ENCODE measurements at places on chromosomes 6 and 20.

DNA sequence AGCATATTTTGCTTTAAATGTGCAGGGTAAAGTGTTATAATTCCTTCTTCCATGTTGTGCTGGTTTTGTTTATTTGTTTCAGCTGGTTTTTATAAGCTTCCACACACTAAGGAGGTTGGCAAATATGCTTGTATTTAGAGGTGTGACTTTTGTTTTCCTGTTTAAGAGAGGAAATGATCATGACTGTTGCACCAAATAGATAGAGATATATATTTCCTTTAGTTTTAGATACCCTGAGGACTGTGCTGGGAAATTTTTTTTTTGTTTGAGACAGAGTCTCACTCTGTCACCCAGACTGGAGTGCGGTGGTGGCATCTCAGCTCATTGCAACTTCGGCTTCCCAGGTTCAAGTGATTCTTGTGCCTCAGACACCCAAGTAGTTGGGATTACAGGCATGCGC lies 5.8 kb downstream of the TBPL1 start:
- no peak for DNase-seq

DNA sequence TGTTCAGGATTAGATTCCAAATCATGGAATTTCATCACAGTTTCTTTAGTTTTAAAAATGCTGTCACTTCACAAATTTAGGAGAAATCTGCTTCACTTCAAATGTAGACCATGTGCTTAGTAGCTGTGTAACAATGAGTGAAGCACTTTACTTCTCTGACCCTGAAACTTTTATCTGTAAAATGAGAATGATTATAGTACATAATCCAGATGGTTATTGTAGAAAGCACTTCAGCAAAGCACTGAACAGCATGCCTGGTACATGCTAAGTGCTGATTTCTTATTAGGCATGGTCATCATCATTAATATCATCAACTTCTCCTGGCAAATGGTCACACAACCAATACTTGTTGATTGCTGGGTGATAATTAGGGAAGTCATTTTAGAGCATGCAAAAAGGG lies 705.0 kb downstream of the EPHA7 start:
- DNase-seq, result no peak

GRCh38 chr6:63683071-63683603 lies 47.5 kb downstream of the PHF3 start:
- DNase-seq, result no peak

DNA sequence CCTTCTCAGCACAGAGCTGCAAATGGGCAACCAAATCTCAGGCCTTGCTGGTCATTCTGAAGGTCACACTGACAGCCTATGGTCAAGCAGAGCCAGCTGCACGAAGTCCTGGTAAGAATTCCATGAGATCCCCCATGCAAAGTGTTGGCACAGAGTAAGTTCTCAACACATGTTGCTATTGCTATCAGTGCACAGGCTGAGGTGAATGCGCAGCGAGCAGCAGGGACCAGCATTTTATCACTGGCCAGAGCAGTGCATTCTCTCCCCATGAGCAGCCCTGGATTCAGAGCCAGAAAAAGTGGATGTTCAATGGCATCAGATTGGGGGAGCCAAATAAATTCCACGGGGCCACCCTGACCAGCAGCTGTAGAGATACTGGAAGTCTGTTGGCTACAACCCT lies 44.1 kb upstream of the TOP1 start:
- DNase-seq, result no peak

GRCh38 chr20:325889-326644 lies 715 bp downstream of the SOX12 start:
- peak; percentile 63 for DNase-seq

DNA sequence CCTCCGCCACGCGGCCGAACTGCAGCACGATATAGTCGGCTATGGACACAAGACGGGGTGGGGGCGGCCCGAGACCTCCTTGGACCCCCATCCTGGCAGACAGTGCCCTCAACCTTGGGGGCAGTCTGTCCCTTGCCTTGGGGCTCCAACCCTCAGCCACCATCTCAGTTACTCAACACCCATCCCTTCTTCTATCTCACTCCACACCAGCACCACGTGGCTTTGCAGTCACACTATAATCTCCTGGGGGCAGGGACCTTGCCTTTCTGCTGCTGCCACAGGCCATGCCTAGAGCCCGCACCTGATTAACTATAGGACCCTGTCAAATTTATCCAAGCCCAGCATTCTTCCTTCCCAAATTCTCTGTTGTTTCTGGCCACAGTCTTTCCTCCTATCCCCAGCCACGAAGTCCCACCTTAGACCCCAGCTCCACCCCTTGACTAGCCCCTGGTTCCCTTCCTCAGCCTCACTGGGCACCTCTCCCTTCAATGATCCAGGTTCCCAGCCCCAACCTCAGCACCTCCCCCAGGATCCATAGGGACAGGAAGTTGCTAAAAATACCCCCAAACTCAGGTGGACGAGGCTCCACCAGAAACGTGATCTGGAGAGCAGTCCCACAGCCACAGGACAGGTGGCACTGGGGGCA lies 1.7 kb upstream of the TEAD3 start:
- no peak for DNase-seq

DNA sequence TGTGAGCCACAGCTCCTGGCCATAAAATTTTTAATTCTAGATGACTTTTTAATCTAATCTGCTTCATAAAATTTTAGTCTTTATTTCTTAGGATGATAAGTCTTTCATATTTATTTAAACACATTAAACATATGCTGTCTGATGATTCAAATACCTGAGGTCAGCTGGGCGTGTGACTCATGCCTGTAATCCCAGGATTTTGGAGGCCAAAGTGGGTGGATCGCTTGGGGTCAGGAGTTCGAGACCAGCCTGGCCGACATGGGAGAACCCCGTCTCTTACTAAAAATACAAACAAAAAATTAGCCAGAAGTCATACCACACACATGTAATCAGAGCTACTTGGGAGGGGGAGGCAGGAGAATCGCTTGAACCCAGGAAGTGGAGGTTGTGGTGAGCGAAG lies 53.1 kb downstream of the RBM24 start:
- DNase-seq, result peak; percentile 23

DNA sequence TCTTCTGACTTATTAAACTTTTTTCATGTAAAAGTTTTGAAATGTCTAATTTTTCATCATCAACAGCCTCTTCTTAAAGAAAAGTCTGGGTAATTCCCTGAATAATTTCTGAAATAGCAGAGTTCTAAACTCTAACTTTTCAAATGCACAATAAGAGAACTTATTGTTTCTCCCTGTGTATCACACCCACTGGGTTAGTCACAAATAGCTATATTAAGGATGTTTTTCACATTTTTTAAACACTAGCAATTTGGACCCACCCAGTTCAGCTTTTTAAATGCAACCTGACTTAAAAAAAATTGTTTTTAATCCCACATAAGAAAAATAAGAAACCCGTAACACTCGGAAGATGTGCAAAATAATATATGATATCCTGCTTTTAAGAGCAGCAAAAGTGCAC lies 61.4 kb upstream of the UTRN start:
- no peak for DNase-seq

DNA sequence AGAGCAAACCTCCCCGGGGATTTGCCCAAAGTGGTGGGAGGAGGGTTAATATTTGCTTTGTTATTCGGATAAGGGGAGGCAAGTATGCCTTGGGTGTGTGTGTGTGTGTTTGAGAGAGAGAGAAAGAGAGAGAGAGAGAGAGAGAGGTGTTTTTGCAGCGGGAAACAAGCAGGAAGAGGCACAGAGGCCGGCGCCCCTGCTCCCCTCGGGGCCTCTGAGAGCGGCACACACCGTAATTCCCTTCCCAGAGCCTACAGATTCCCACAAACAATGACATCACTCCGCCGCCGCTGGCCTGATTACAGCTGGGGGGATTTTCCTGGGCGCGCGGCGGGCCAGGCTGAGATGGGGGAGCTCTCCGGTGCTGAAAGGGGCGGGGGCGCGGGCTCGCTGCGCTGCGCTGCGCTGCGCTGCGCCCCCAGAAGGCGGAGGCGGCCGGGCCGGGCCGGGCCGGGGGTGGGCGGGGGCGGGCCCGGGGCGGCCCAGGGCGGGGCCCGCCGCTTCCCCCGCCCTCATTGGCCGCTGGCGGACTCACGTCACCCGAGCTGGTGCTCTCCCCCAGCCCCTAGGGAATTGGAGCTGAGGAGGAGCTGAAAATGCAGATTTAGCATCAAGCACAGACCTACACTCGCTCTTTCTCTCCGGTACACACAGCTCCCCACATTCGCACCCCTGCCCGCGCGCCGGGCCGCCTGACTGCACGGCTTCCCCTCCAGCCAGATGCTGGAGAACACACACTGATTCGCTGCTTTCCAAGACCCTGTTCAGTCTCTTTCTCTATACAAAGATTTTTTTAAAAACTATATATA lies at the start of gene PCSK2:
TSS of gene PCSK2 (plus strand) at position 631 of the 809 bp plus-strand sequence. CDS start 266 bp downstream, outside the sequence.
- no peak for DNase-seq

DNA sequence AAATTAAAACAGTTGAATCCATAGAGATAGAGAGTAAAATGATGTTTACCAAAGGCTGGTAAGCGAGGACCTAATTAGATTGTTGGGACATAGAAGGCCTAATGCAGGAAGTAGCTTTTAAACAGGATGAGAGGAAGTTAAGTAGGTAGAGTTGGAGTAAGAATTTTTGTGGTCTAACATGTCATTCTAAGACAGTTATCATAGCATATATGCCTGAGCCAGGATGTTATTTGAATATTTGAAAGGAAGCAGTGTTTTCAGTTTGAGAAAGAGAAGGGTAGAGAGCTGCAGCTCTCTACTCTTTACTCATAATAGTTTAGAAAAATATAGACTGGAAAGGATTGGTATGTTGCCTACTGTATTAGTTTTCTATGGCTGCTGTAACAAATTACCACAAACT lies 121.6 kb downstream of the MEI4 start:
- no peak for DNase-seq

DNA sequence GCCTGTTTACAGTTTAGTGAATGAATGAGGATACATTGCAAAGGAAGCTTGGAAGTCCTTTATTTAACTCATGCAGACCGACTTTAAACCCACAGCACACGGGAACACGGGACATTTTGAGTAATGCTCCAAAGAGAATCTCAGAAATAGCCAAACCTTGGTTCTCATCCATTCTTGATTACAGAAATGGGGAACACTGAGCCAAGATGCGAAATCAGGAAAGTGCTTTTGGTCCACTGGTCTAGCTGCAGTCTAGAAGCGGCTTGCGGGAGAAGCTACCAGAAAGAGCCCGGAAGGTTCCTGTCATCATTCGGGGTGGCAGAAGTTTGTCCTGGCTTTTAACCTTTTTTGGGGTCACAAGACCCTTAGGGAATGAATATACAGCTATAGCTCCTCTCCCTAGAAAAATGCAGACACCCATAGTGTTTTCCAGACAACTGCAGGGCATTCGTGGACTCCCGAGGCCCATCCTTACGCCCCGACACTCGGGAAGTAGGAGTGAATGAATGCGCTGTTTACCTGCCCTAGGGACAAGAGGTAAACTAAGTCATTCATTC lies 475 bp upstream of the TMEM181 start:
- DNase-seq, result no peak

DNA sequence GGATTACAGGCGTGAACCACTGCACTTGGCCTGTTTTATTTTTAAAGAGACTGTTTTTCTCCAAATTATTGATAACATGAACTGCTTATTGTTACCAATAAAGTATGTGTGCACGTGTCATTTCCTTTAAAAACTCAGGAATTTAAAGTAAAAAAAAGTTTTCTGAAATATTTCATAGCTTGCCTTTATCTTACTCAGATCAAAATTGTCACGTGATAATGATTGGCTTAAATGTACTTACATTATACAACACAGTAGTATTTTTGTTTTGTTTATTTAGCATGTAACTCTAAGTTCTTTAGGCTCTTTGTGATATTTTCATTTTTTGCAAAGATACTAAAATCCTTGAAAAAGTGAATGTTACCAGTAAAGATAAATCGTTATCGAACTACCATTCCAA lies 174.1 kb downstream of the ZFAND3 start:
- no peak for DNase-seq

DNA sequence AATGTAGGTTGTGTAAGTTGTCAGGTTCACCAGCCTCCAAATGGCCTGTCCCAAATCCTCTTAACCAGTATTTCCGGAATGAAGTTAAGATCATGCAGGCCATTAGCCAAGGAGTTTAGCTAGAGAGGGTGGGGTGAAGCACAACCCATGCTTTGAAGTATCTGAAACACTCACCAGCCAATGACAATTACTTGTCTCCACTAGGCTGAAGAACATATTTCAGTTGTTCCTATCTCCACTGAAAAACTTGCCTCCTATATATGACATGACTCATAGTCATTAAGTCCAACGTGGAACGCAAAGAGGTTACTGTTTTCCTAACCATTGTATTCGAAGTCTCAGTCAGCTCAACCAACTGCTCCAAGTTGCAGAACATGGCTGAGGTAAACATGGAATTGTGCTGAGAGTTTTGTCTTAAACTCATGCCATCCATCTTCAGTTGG lies 37.4 kb upstream of the TNFAIP3 start:
- no peak for DNase-seq

DNA sequence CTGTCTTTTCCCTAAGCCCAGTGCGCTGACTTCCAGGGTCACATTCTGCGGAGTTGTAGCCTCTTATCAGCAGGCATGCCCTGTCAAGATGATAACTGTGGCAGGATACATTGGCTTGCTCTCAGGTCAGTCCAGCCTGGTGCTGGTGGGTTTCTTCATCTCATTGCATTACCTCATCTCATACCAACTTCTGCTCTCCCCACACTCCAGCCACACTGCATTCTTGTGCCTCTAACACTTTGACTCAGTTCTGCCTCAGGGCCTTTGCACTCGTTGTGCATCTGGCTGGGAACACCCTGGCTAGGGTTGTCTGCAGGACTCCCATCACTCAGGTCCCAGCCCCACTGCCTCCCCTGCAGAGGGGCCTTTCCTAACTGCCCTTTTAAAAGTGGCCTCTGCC lies 110.3 kb upstream of the BACH2 start:
- no peak for DNase-seq

GRCh38 chr6:25315194-25316177 lies 36.3 kb downstream of the CARMIL1 start:
- DNase-seq, result no peak

DNA sequence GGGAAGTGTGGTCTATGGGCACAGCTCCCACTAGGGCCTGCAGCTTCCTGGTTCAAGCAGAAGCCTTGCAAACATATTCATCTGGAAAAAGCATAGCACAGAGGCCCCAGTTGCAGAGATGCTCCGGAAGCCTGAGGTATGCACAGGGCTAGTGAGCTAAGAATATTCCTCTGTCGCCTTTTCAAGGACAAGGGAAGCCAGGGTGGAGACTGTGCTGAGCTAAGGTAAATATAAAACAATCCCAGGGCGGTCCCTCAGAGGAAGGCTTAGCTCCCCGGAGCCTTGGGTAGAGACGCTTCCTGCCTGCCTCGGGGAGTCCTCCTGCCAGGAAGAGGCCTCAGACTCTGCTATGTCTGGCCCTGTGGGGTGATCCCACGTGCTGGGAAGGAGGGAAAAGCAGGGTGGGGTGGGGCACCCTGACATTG lies 134.8 kb upstream of the FOXA2 start:
- no peak for DNase-seq

- peak; percentile 67 for DNase-seq
Measured at GRCh38 chr6:1296542-1296941, 15.4 kb upstream of the FOXQ1 start.

DNA sequence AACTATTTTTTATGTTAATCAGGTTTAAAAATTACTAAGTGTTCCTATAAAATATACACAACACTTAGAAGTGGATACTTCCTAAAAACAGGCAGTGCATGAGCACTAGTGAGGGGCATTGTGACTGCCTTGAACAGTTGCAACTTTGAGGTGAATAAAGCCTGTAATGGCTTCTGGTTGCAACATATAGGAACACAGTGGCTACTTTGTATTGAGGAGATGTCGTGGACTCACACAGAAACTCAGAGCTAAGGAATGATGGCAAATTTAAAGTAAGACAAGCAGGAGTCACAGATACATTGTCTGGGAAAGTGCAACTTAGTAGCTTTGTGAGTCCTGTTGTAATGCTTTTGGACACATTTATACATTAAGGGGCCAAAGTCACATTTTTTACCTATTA lies 861 bp upstream of the HLA-A start:
- DNase-seq, result peak; percentile 4
